Activated naive CD4-positive, alpha-beta T cell treated with anti-CD3 and anti-CD28 coated beads, Interleukin-2, amount 50 U/mL, for 72 hours (primary cell): ENCODE measurements at places on chromosomes 5 and 9. TPM values are rescaled to one million over a fixed set of nuclear protein-coding genes. Genes with fewer than 3 reads are reported as not detected.

DNA sequence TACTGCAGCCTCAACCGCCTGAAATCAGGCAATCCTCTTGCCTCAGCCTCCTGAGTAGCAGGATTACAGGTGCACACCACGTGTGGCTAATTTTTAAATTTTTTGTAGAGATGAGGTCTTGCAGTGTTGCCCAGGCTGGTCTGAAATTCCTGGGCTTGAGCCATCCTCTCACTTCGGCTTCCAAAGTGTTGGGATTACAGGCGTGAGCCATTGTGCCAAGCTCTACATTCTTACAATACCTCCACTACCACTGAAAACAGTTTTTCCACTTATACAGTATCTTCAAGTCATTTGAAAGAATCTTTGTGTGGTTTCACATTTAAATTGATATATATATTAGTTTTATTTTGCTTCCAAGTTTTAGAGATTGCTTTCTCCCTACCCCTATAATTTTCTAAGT lies 42.6 kb downstream of the LARP1 start:
- DNase-seq = no peak

GRCh38 chr9:26880262-26880661 lies 12.3 kb downstream of the CAAP1 start:
- no peak for DNase-seq

GRCh38 chr5:17157294-17157693 lies 60.1 kb upstream of the BASP1 start:
- no peak for DNase-seq

DNA sequence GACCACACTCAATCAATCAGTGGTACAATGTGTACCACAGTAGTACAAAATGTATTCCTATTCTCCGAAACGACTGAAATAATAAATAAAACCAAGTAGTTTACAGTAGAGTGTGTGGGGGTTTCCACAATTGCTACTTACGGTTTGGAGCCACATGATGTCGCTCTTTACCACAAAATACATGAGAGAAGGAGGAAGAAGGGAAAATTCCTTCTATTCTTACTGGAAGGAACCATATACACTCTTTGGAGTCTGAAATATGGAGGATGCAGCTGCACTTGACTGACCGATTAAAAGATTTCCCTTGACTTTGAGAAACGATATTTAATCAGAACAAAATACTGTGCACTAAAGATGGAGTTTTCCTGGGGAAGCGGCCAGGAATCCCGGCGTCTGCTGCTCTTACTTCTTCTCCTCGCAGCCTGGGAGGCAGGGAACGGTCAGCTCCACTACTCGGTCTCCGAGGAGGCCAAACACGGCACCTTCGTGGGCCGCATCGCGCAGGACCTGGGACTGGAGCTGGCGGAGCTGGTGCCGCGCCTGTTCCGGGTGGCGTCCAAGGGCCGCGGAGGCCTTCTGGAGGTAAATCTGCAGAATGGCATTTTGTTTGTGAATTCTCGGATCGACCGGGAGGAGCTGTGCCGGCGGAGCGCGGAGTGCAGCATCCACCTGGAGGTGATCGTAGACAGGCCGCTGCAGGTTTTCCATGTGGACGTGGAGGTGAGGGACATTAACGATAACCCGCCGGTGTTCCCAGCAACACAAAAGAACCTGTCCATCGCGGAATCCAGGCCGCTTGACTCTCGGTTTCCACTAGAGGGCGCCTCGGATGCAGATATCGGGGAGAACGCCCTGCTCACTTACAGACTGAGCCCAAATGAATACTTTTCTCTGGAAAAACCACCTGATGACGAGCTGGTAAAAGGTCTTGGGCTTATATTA lies at the start of gene PCDHA4:
Gene PCDHA4, plus strand, starts transcription at position 235 of the 942 bp plus-strand sequence.
- no peak for DNase-seq

DNA sequence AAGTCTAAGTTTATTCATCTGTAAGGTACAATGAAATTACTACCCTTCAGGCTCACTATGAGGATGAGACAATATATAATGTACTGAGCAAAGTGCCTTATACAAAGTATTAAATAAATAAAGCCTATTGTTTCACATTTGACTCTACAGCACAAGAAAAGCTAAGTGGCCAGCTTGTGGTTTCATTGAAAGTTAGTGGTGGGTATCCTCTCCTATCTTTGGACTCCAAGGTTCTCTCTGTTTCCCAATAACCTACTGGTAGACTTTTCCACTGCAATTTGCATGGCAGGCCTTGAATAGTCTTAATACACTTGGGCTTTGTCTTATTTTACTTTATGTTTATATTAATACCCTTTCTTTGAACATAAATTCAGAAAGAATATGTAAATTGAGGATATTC lies 262.7 kb downstream of the DEPDC1B start:
- no peak for DNase-seq

DNA sequence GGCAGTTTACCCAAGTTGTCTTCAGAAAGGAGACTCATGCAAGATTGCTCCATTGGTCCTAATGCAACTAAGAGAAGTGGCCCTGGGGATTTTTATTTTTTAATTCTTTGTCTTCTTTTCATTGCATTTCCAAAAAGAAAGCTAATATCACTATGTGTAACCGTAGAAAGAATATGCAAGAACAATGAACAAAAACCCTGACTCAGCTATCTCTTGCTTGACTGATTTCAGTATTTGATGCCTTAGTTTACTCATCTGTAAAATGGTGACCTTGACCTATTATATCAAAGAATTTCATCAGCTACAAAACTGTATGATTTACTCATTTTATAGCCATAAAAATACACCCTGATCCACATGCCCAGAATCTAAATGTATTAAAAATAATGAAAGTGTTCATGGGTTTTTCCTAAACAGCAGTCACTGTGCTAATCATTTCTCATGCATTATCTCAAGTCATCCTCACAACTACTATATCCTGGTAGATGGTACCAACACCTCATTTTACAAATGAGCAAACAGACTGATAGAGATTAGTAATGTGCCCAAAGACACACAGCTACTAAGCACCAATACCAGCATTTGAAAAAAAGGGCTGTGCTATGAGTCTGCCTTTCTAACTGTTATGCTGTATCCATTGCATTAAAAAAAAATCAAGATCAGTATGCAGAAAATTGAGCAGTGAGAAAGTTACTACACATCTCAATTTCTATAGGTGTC lies 185.7 kb downstream of the MLLT3 start:
- DNase-seq = no peak

The GALNT12 gene
- 12.0 TPM for total RNA-seq

The CD74 gene
- total RNA-seq = 249 TPM

The GMCL2 gene
- not detected for total RNA-seq
